GM13976 (cell line): ENCODE measurements at places on chromosomes 2 and 18.
A peak's percentile ranks its signal among the peaks of the same experiment; 100 is the strongest.

- no peak for DNase-seq
Observed at GRCh38 chr2:205409411-205409810, 272.9 kb upstream of the NRP2 start.

- no peak for DNase-seq
Observed at GRCh38 chr2:96734880-96735583, 4.8 kb downstream of the LMAN2L start.

- DNase-seq = no peak
Observed at GRCh38 chr2:182933629-182934028, 67.2 kb upstream of the FRZB start.

DNA sequence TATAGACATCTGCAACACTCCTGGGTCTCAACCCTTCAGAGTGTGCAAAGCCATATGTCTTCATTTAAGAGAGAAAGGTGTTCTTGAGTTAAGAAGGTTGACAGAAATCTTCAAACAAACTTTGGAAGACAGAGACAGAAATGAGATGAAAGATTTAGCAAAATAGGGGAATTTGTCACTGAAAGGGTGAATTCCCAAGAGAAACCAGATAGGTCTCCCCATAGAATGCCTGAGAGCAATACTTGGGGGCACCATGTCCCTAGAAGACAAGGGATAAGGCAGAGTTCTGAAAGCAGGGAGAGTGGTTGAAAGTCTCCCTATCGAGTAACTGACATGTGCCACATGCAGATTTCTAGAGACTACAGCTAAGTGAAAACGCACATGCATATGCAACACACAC, 50.0 kb downstream of the AP1S3 start:
- peak; percentile 31 for DNase-seq

DNA sequence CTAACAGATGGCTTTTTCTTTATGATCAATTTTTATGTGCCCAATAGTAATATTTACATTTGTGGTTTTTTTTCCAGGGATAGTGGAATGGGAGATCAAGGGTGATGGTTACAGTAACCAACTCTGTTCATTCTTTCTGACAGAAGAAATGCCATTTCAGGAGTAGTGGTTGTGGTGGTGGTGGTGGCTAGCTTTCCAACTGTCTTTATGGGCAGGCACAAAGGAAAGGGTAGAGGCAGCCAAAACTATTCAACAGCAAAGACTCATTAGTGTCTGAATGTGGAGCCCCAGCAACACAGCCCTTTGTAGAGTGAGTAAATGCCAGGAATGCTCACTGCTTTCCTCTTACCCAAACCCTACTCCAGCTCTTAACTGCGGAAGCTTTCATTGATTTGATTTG, 227.7 kb downstream of the RND3 start:
- no peak for DNase-seq

GRCh38 chr2:241482126-241482955, 26.0 kb downstream of the STK25 start:
- DNase-seq = no peak

DNA sequence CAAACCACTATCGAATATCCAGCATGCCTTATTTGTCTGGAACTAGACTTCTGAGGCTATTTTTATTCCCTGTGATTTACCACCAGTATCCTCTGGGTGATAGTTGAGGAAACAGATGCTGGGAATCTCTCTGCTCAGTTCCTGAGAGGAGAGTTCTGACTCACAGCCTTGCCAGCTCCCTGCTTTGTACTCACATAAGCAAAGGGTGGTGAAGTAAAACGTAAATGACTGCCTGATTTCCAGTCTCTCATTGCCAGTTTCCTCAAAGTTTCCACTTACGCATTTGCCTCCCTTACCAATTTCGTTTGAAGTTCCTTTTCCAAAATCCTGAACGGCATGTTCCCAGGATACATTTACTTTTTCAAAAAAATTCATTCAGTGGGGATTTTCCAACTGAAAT, 69.2 kb upstream of the HNRNPA3 start:
- DNase-seq = no peak
